ENCODE measurements at places on chromosomes 12 and 14.

GRCh38 chr14:88023658-88024187 lies 18.8 kb downstream of the GPR65 start:
- no peak for DNase-seq

DNA sequence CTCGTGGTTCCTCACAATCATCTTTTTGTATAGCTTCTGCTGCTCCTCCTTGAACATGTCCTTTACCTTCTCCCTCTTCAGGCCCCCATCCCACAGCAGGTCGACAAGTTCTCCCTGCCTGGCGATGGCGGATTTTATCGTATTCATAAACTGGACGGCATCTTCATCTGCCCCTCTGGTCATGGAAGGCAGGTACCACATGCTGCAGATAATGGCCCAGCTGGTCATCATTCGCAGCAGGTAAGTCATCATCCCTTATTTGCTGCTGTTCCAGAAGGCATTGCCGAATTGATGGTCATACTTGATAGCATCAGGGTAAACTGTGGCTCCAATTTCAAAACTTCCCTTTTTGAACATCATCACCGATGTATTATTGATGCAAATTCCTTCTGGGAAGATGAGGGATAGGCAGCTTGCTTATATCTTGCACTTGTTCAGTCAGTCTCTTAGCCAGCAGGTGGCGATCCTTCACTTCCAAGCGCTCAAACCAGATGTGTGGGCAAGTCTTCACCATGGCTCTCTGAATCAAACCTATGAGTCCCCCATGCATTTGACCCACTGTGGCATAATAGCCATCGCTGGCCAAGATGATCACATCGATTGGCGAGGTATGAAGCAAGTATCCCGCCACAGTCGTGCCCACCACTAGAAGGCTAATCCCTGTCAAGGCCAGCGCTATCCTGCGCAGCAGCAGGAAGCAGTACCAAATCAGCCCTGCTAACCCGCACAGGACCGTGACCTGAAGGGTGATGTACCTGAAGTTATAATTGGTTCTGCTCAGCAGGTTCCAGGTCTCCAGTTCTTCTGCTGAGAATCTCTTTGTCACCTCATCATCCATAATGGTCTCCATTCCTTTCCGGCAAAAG lies 381.5 kb upstream of the STXBP6 start:
- DNase-seq, result no peak

DNA sequence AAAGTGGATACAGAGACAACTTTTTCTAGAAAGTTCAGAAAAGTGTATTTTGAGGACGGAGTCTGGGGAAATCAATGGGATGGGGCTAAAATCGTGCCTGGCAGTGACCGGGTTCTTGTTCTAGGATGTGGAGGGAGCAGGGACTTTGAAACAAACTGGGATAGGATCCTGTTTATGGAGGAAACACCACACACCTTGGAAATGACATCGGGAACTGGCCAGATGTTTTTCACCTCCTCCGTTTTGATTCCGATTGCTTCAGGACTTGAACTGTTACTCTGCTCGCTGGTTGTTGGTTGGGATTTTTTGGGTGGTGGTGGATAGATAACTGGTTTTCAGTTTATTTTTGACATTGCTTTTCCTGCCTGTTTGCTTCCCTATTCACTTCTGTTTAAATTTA lies 506 bp downstream of the EMP1 start:
- no peak for DNase-seq

GRCh38 chr12:2284321-2284813 lies 231.6 kb downstream of the CACNA1C start:
- peak; percentile 74 for DNase-seq

- DNase-seq, result no peak
These were observed 21.4 kb upstream of the CMKLR1 start for GRCh38 chr12:108360487-108360886.

GRCh38 chr12:90106568-90106967 lies 397.9 kb upstream of the ATP2B1 start:
- no peak for DNase-seq

- DNase-seq, result no peak
These were observed 463 bp downstream of the COA8 start for GRCh38 chr14:103563226-103563620.

GRCh38 chr14:100670017-100670752 lies 56.5 kb upstream of the DLK1 start:
- no peak for DNase-seq

DNA sequence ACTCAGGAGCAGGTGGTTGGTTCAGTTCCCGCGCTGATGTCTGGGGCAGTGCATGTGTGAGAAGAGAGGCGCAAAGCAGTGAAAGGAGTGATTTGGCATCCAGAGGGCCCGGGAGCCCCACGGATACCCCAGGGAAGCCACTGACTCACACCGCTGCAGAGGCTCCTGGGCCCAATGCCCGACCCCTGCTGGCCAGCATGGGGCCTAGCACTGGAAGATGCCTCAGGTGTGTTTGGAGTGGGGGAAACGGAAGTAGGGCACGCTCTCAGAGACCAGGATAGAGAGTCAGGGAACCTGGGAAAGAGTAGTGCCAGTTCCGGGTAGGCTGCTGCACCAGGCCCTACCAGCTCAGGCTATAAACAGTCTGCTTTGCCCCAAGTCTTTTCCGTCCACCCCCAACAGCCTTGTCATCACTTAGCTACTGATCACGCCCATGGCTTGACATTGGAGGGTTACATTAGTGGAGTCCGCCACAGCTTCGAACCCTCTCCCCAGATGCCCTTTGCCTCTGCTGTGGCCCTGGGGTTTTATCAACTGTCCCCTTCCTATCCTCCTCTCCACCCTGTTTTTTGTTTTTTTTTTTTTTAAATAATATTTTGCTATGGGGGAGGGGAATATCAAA lies 9.5 kb upstream of the CSAD start:
- no peak for DNase-seq

DNA sequence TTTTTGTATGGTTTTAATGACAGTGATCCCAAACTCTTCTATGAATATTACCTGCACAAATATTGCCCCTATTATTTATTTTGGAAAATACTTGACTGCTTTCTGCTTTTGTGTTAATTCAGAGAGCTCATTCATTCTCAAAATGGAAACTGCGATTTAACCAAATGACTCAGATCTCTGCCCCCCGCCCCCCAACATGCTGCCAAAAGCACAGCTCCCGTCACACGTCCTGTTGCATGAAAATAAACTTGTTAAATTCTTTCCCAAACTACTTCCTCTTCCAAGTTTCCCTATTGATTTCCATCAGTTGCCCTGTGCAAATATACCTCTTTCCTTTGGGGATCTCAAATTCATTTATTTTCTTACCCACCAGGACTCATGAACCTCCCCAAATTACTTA lies 18.0 kb upstream of the NRDE2 start:
- DNase-seq, result no peak

DNA sequence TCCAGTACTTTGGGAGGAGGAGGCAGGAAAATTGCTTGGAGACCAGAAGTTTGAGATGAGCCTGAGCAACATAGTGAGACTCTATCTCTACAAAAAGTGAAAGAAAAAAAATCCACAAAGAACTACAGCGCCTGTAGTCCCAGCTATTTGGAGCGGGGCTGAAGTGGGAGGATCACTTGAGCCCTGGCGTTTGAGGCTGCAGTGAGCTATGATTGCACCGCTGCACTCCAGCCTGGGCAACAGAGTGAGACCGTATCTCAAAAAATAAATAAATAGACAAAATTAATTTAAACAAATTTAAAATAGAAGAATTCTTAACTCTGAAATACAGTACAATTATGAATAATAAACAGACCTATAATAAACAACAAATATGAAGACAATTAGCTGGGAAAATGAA lies 40.9 kb downstream of the ATL1 start:
- no peak for DNase-seq

- no peak for DNase-seq
These were observed 68.9 kb upstream of the DLK1 start for GRCh38 chr14:100657780-100658179.

DNA sequence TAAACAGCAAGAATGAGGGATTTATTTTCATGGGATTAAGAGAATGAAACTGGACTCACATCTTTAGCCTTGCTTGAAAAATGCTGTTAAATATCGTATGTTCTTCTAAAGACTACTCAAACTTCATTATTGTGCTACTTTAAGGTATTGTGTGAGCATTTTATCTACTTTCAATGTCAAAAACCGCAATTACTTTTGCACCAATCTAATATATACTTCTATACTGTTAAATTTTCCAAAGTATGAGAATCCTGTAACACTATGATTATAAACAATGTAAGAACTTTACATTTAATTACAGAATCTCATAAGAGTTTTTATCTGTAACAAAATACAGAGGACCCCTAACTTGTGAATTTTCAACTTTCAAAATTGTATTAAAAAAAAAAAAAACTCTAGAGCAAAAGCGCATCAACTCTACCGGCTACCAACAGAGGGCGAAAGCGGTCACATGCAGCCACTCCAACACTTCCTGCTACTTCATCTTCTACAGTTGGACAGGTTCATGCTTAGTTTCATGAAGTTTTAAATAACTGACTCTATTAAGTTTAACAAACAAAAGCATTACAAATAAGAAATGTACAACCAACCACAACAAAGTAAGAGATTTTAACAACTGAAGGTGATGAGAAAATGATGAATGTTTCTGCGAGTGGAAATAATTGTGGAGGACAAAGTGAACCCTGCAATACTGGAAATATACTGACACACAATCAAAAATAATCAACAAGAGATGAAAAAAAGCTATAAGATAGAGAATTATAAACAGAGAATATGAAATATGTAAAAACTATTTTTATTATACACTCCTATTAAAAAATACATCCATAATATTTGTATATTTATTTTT lies 210.9 kb downstream of the MED13L start:
- peak; percentile 48 for DNase-seq

GRCh38 chr14:40629144-40629543 lies 977.5 kb upstream of the LRFN5 start:
- no peak for DNase-seq

DNA sequence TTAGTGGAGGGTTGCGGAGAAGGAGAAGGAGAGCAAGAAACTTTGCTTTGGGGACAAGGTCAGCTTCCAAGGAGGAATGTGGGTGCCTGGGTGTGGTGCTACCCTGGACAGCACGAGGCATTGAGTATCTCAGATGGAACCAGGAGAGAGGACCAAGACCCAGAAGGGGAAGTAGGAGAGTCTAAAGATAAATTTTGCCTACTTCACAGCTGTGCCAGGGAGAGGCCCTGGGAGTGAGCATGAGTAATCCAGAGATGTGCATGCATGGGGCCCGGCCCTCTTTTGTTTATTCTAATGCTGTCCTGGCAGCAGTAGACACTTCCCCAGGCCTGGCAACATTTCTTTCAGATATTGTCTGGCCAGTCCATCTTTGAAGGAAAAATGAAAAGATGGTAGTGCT lies 49.5 kb upstream of the GNPNAT1 start:
- DNase-seq, result peak; percentile 69

DNA sequence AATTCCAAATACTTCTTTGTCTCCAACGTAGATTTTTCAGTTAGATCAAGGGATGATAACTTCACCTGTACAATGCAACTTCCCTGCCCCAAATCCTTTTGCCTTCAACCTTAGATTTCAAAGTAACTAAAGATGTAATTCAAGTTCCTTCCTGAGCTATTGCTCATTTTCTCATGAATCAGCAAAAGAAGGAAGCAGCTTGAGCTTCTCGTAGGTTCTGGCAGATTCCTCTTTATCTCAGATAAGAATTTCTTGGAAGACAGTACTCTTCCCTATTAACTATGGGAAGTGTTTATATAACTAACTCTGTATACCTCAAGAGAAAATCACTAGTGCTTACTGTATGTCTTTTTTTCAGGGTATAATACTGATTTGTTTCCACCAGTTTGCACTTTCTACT lies 203.8 kb downstream of the RASSF9 start:
- no peak for DNase-seq

DNA sequence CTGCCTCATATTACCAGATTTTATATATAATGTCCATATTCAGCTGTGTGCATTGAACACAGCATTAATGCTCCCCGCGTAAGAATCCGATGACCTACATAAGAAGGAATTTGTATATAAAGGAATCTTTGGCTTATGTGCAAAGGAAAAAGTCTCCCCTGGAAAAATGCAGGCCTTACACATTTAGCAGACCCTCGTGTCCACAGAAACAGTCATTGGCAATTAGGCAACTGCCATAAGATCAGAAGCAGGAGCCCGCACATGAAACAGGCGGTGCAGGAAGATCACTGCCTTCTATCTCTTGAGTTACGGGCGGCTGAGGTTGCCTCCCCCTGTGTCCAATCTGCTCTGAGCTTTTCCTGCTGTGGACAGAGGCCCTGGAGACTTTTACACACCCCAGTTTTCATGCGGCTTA lies 63.2 kb upstream of the RFX4 start:
- DNase-seq, result no peak

- no peak for DNase-seq
These were observed 9.7 kb upstream of the KRT81 start for GRCh38 chr12:52300796-52301691.

DNA sequence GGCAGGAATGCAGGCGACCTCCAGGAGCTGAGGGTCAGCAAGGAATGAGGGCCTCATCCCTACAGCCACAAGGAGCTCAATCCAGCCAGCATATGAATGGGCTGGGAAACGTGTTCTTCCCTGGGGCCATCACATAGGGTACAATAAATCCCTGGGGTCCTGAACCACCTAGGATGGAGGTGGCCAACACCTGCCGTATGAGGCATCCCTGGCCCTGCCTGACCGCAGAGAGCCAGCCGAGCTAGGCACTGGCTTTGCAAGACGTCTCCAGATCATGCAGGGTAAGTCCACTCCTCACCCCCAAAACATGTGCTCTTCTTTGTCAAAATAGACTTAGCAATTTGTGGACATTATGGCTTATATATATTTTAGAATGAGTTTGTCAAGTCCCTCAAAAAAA lies 303.7 kb upstream of the DIO3 start:
- no peak for DNase-seq

DNA sequence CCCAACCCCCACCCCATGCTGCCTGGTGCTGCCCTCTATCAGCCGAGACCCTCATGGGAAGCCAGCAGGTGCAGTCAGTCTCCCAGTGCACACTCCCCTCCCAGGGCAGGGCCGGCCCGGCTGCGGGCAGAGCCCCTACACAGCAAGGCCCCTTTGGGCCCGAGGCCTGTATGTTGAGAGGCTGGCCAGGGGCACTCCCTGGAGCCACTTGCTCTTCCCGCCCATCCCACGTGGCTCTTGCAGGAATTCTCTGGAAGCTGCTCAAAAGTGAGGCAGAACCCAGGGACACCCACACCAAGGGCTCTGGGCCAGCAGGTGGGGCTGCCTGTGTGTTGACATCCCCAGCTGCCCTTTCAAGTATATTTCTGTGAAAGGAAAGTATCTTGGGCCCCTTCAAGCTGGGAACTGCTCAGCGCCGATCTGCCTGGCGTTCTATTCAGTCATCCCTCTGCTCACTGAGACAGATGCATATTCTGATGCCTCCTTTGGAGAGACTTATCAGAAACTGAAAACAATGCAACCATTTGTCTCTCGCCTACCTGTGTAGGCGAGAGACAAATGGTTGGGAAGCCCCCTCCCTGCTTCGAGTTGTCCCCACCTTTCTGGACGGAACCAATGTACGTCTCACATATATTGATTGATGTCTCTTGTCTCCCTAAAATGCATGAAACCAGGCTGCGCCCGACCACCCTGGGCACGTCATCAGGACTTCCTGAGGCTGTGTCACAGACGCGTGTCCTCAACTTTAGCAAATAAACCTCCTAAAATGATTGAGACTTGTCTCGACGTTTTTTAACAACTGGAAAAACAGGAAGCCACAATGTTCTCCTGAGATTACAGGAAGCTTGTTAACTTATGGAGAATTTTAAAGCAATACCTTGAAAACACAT lies 6.0 kb downstream of the GPR132 start:
- DNase-seq, result no peak

Data from MV-4-11 (cell line).